ENCODE measurements at places on chromosomes 4 and X.

- no peak for DNase-seq
Measured at GRCh38 chr4:51820443-51821234, 22.3 kb upstream of the DCUN1D4 start.

GRCh38 chrX:133474574-133474973 is 59.3 kb upstream of the GPC4 start:
- DNase-seq: no peak

GRCh38 chrX:133604801-133605200 is 189.5 kb upstream of the GPC4 start:
- no peak for DNase-seq

DNA sequence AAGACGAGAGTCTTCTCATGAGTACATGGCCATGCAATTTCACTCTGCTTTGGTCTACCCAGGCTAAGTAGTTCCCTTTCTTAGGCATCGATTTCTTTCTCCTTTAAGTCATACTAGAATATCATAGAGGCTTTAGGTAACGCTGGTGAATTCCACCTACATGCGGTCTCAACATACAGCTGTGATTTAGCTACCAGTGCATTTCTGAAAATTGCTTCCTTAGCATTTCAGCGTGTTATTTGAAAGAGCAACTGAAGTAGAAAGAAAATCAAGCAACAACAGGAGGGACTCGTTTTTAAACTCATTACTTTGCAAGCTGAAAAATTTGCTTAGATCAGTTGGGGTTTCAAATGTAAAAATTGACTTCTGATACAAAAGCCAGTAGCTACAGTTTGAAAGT is 48.1 kb upstream of the RASGEF1B start:
- no peak for DNase-seq

DNA sequence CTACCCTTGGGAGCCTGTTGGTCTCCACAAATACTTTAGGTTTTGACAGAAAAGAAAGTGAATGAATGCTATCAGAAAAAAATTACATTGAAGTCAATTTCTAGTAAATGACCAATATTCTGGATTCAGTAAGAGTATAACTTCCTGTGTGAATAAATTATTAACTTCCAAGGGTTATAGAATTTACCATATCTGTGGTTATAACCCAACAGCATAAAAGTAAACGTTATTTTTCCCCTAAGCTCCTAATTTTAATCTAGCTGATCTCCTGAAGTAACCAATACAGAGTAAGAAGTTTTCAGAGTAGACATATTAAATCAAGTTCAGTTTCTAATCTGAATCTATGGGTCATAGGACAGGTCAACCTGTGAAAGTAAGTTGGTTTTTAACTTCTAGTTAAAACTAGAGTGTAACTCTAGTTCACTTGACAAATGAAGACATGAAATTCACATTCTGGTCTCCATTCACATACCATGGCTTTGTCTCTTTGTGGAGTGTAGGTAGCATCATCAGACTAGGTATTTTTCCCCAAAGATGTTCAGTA is 22.8 kb downstream of the DTHD1 start:
- no peak for DNase-seq

- DNase-seq: no peak
Measured at GRCh38 chr4:139806929-139807328, 141.3 kb downstream of the MGST2 start.

GRCh38 chr4:37793562-37793961 is 32.9 kb upstream of the PGM2 start:
- peak; percentile 14 for DNase-seq

GRCh38 chrX:15194146-15194545 is 75.7 kb downstream of the ASB9 start:
- DNase-seq: no peak

DNA sequence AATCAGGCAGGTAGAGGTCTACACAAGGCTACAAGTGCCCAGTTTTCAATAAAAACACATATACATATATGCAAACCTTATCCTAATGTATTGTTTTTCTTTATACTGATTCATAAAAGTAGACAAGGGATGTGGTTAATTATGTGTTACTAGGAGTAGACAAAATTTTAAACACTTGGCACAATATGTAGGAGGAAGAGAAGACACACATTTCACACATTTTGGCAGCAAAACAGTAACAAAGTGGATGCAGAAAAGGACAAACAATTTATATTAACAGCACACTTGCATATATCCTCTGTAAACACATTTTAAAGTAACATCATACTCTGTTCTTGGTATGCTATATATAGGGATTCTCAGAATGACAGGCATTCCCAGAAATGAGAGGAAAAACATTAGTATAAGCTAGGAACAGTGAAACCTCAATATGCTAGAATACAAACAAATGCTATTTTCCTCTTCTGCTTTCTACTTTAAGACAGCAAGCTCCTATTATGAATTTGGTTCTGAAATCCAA is 63.8 kb downstream of the GPRIN3 start:
- DNase-seq: no peak

GRCh38 chrX:109345856-109346255 is 136.0 kb downstream of the GUCY2F start:
- DNase-seq: no peak

DNA sequence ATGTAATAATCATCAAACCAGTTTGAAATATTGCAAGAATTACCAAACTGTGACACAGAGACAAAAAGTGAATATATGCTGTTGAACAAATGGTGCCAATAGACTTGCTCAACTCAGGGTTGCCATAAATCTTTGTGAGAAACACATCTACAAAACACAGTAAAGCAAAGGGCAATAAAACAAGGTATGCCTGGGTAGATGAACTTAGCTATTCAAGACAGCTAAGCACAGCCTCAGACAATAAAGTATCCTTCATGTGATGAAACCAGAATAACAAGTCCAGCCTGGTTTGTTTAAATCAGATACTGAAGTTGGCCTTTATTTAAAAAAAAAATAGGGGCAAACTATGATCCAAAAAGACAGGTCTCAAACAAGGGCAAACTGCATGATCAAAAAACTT is 19.2 kb downstream of the LAMTOR3 start:
- DNase-seq: no peak
